ENCODE measurements at places on chromosomes 6 and 20.

DNA sequence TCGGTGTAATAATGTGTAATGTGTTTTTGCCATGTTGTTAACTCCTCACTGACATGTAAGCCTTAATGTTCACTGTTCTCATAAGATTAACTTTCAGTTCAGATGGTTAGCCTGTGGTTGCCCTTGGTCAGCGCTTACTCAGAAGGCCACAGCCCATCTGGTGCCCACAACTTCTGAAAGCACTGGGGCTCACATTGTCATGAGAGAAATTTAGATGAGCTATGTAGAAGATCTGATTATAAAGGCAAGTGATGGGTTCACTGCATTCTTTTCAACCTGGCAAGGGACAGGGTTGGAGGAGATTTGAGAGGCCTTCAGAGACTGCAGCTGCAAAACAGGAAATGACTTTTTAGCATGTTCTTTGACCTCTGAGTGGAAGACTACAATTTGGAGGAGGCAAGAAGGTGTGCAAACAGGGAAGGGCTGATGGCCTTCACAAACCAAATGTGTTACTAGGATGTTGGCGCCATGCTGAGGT, 242.3 kb upstream of the SUPT3H start:
- no peak for DNase-seq

- DNase-seq: no peak
Observed at GRCh38 chr6:108941859-108942258, 93.6 kb downstream of the ARMC2 start.

GRCh38 chr6:25548451-25548850, 103.6 kb upstream of the SCGN start:
- no peak for DNase-seq

- no peak for DNase-seq
Observed at GRCh38 chr6:7515363-7515762, 26.1 kb upstream of the DSP start.

DNA sequence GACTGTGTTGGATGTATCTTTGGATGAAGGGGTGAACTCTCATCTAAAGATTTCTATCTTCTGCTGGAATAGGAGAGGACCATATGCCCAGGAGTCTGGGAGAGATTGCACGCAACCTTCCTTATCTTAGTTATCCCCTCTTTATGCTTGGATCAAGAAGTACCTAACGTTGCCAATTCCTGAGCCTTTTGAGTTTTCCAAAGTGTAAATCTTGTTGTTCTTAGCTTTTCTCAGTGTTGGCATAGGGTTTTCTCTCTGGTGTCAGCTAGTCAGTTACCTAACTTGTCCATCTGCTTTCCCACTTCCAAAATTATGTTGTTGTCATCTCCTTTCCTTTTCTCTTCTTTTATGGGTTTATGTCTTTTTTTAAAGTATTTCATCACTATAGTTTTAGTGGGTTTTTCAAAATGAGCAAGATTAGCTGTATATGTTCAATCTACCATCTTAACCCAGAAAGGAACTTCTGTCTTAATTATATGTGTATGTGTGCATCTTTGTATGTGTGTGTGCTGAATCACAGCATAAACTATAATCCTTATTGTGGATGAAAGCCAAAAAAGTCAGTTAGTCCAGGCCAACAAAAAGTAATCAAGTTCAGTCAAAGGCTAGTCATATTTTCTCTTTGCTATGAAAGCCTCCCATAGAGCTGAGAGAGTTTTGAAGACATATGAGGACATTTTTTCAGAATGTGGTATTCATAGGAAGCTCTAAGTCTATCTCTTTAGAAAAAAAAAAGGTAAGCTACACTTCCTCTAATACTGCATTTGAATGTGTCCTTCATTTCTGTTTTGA, 72.1 kb downstream of the KHDC1L start:
- DNase-seq: no peak

DNA sequence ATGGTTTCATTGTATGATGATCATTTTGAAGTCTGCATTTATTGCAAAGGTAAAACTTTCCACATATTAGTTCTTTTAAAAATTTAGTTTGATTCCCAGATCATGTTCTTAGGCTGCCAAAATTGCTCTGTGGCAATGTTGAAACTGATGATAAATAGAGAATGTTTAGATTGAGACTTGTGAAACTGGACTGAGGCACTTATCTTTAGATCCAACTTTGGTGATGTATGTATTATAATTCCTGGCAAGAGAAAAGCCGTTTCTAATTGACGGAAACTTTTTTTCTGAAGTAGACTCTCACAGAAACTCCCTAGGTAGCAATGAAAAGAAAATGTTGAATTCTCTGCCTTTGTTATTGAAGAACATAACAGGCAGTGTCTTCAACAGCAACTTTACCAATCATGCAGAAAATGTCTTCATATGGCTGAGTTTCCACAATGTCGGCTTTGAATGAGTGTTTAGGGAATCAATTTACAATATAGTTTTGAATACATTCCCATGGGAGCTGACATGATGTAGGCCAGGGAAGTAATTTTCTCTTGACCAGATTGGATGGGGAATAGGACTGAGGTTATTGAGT, 456.2 kb downstream of the CD109 start:
- no peak for DNase-seq

- DNase-seq: no peak
Observed at GRCh38 chr6:47810885-47811284, 29.1 kb downstream of the OPN5 start.
